ENCODE measurements at places on chromosomes 4 and X. TPM values are rescaled to one million over a fixed set of nuclear protein-coding genes. Genes with fewer than 3 reads are reported as not detected.

DNA sequence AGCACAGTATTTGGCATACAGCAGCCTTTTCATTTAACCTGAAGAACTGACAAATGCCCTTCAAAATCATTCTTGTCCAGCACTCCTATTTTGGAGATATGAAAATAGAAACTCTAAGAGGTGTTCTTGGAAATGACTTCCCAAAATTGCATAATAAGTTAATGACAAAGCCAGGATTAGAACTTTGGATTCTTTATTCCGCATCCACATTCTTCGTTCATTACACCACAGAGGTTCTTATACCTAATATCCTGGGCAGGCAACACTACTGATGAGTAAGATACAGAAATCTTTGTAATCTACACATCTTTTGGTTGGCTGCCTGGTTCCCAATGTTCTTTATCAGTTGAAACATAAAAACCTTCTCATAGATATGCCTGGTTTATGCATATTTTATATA, 5.9 kb downstream of the COL25A1 start:
- DNase-seq = no peak

- DNase-seq = no peak
Observed at GRCh38 chr4:181793096-181793495, 450.1 kb upstream of the TENM3 start.

DNA sequence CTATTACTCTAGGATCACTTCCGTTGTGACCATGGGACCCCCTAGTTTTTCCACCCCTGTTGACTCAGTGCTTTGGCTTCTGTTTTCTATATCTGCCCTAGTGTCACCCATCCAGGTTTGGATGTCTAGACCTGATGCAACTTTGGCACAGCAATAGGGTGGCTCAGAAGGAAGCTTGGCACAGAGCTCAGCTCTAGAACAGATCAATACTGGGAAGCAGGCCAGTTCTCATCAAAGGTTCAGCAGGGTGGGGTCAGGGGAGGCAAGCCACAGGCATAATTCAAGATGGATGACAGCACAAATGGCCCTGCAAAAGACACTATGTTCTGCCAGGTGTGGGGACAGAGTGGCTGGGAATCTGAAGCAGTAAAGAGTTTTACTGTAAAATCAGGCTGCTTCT, 74.2 kb upstream of the EGFL6 start:
- no peak for DNase-seq

- no peak for DNase-seq
Observed at GRCh38 chrX:2387614-2388239, 113.0 kb downstream of the DHRSX start.

GRCh38 chr4:7650606-7651385, 216.1 kb upstream of the PSAPL1 start:
- peak; percentile 32 for DNase-seq

DNA sequence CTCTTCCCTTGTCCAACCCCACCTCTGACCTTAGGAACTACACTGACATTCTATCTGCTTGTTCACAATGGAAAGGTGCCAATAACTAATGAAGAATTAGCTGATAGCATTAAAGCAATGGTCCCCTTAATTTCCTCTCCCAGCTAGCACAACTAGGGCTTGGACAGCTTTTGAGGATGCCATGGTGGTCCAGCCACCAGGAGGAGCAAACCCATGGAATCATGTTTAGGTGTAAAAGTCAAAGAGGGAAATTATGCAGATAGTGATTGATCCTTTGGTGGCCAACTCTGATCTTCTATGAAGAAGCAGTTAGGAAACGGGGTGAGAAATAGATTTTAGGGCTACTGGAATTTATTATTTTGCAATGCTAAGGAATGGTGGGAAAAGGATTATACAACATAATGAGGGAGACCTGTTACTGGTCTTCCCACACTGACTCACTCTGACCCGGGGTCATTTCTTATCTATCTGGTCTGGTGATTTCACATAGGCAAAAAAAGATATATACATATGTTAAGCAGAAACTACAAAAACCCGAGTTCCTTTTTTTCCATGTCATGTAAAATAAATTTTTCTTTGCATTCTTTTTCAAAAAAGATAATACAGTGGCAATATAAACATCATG, 45.8 kb upstream of the FBXW7 start:
- DNase-seq = no peak

GRCh38 chr4:84070289-84070688, 428.8 kb downstream of the NKX6-1 start:
- no peak for DNase-seq

DNA sequence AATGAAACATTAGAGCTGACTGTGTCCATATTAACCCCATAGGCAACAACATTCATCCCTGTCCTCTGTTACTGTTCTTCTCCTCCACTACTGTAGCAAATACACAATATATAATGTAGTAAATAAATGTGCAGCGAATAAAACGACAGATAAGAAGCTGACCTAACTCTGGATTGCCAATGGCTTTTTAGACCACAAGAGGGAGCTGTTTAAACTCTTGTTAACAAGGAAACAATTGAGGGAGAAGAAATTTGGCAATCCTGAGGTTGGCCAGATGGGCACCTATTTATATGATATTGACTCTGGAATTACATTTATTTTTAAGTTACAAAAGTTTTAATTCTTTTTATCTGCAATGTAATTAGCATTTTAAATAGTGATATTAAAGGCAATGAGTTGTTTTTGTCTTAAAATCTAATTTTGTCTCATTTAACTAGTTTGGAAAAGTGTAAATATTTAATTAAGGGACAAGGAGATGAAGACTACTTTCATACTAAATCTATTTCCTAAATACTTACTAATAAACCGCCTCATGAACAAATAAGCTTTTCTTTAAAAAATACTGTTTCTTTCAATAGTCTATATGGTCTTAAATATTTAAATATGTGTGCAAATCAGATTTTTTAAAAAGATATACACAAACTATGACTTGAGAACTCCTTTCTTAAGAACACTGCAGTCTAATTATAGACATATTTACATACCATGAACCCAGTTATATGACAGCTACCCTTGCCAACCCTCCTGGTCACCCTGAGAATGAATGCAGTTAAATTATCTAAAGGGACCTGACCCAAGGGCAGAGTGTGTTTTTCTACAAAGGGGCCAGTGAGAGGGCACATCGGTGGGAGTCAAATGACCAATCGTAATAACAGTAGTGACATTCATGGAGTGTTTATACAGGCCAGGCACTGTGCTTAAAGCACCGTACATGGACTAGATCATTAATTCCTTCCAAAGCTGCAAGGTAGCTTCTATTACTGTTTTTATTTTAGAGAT, 52.9 kb upstream of the HPF1 start:
- peak; percentile 88 for DNase-seq

The NUDT6 gene
- 5.3 TPM for total RNA-seq

The SHROOM2 gene
- total RNA-seq = 8.5 TPM

The CENPU gene
- total RNA-seq = 10.0 TPM

The PAGE5 gene
- not detected for total RNA-seq

All from hepatocyte (in vitro differentiated cells).